ENCODE measurements at places on chromosomes 16 and 17.

DNA sequence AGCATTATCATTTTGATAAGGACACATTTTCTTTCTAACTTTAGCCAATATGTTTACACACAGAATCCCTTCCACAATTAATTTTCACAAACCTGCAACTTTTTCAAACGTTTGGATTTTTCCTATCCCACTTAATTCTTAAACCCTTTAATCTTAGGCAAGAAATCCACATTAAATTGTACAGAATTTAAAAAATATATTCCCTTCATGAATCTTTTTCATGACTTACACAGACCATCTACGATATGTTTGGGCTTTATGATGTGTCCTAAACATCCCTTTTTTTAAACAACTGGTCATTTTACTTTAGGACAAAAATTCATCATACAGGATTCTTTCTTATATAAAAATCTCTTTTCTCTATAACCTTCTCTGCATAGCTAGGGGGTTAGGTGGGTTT lies 241.5 kb upstream of the CNTNAP4 start:
- DNase-seq: peak; percentile 19

- no peak for DNase-seq
Observed at GRCh38 chr17:64231567-64232141, 31.4 kb downstream of the TEX2 start.

- DNase-seq: no peak
Observed at GRCh38 chr17:81891303-81891552, 158 bp downstream of the ALYREF start.

DNA sequence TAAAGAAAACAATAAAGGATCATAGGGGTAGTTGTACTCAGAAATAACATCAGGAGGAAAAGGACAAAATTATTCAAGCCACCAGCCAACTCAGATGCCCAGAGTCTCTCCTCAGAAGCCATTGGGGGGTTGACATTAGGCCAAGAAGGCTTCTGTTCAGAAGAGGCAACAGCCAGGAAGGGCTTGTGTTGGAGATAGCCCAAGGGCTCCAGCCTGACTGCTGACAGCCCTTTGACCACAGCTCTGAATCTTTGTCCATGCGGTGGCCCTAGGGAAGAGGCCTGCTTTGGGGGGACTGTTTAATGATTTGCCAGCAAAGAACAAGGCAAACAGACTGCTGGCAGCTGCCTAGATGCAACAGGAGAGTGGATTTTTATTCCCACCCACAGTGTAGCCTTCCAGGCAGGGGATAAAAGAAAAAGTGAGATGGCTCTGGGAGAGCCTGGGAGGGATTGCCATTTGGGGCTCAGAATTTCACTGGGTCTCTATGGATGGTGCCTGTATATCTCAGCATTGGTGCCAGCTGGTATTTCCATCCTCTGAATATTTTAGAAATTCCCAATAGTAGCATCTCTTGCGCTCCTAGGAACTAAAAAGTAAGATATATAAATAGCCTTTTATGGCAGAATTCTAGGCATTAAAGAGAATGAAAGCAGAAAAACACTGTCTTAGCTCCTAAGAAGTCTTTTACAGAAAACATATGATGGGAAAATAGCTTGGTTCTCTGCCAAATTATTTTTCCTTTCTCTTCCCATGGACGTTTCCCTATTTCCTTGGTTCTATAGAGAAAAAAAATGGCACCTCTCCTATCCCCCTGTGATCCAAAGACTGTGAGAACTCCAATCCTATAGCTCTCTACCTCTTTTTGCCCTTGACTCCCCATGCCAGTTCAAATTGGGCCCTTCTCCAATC lies 29.4 kb upstream of the SUPT4H1 start:
- DNase-seq: no peak

GRCh38 chr17:31623990-31624389 lies 232.5 kb downstream of the RAB11FIP4 start:
- no peak for DNase-seq

DNA sequence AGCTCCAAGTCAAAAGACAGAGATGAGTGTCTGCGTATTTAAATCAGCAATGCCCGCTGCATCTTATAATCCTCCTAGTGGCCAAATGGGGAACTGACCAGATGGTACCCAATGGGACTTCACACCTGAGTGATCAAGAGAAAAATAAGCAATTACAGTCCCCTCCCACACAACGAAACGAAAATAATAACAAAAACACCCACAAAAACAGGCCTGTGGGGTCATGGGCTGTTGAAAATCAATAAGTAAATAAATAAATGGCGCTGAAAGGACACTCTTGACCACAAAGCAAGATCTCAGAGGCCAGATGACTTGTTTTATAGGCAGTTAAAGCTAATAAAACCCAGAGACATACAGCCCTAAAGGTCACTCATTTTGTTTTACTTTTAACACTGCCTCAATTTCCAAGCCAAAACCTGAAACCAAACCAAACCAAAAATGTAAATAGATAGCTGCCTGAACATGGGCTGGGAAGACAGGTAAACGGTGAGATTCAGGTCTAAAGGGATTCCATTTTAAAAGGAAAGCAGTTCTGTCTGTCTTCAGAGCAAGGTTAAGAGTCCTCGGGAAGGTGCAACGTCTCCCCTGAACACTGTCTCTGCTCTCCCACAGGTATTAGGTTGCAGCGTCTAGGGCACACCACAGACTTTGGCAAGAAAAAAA lies 1.3 kb downstream of the ZNF821 start:
- peak; percentile 95 for DNase-seq

GRCh38 chr17:42182927-42183734 lies 2.1 kb downstream of the HCRT start:
- no peak for DNase-seq

DNA sequence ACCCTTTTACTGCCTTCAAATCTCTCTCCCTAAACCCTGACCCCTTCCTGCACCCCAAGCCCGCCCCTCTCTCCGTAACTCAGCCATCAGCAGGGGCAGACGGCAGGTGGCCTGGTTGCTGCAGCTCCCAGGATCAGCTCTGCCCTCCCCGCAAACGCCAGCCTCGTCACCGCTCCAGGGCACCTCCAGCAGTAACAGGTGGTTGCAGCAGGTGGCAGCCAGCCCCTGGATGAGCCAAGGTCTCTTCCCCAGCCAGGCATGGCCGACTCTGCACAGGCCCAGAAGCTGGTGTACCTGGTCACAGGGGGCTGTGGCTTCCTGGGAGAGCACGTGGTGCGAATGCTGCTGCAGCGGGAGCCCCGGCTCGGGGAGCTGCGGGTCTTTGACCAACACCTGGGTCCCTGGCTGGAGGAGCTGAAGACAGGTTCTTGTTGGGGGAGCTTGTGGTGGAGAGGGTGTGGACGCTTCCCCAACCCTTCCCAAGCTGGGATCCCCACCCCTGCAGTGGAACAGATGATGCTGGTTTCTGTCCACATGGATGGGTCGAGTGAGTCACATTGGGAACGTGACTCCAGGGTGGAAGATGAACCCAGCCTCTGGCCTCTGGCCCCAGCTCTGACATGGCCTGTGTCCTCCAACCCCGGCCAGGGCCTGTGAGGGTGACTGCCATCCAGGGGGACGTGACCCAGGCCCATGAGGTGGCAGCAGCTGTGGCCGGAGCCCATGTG lies 558 bp downstream of the HSD3B7 start:
- DNase-seq: no peak

DNA sequence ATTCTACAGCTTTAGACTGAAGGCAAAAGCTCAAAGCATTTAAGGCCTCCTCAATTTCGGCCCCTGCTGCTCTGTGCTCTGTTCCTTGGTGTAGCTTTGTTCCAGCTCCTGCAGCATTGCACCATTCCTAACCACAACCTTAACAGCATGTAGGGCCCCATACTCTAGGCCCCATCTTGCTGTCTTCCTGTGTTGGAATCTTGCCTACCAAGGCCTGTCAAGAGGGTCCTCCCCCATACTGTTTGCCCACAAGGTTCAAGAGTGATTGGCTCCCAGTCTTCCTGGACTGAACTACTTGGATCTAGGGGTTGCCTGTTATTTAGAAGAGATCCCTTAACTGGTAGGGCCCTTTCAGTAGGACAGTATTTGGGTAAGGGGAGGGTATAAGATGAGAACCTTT lies 26.8 kb downstream of the TRPV2 start:
- DNase-seq: no peak
